ENCODE measurements at places on chromosomes 2 and 18.

- DNase-seq: no peak
These were observed 23.2 kb downstream of the RRM2 start for GRCh38 chr2:10145519-10146357.

GRCh38 chr2:170161516-170162270 lies 16.3 kb upstream of the MYO3B start:
- no peak for DNase-seq

DNA sequence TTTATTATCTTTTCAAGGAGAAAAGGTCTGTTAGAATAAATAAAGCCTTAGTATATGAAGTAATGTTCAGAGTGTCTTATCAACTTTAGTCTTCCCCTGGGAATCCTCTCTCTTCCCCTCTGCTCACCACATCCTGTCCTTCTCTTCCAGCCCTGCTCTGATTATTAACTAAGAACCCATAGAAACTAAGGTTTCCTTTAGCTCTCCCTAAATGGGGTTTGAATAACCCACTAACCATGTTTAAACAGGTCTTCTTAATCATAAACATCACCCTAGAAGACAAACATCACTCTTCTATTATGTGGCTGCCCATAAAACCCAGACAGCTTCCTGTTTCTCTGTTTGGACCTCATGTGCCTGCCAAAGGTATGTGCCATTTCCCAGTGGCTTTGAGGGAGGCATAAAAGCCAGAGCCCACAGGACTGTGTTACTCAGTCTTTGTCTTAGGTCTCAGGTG lies 50.1 kb downstream of the SLC14A1 start:
- no peak for DNase-seq

GRCh38 chr2:15711126-15711860 lies 119.6 kb downstream of the DDX1 start:
- no peak for DNase-seq

- no peak for DNase-seq
These were observed 56.1 kb downstream of the RHBDD1 start for GRCh38 chr2:226891780-226892590.

Data from RPMI8226 (cell line).